ENCODE measurements at places on chromosomes 6 and 20.
A peak's percentile ranks its signal among the peaks of the same experiment; 100 is the strongest.

GRCh38 chr6:17505767-17506280 is 94.3 kb upstream of the FAM8A1 start:
- DNase-seq: peak; percentile 44

DNA sequence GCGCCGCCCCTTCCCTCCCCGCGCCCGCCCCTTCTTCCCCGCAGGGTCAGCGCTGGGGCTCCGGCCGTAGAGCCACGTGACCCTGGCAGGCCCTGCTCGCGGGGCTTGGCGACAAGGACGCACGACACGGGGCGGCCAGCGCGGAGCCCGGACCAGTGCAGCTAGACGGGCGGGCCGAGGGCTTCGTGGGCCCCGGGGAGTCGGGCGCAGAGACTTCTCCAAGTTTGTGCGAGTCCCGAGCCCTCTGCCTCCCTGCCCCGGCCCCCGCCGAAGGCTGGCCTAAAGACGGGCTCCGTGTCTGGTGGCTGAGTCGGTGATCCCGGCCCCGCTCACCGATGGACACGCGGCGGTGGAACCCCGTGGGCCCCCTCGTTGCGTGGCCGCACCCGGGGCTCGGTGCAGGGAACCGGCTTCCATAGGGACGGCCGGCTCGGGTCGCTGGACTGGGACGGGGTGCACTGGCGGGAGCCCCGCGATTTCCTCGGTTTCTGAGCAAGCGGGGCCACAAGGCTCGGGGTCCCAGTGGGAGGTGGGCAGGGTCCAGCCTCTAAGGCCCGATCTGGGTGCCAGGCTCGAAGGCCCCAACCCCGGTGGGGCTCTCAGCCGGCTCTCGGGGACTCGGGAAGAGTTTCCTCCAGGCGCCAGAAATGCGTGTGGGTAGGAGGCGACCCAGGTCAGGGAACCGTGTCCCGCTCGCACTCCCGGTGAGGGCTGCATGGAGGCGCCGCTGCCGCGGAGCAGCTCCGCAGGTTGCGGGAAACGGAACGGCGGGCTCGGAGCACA is 452 bp upstream of the GATA5 start:
- DNase-seq: no peak

DNA sequence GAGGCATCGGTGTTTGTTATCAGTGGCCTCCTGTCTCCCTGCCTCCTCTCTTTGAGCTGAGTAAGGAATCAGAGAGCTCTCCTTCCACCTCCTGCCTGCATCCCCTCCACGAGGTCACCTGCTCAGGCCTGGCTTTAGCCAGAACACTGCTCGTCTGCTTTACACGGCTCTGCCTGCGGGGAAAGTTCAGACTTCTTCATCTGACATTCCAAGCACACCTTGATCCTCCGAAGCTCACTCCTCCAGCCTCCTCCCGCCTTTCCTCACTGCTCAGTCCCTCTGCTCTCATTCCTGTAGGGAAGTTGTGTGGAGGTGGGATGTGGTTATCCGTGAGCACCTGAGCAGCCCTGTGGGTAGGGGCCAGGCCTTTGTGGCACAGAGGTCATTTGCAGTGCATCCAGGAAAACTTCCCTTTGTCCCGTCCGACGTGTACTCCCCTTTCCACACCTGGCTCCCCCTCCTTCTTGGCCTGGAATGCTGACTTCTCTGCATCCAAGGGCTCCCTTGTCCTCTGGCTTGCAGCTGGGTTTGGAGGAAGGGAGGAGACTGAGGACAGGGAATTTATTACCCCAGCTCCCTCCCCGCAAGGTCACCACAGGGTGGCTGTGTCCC is 12.8 kb upstream of the CCDC167 start:
- DNase-seq: no peak

DNA sequence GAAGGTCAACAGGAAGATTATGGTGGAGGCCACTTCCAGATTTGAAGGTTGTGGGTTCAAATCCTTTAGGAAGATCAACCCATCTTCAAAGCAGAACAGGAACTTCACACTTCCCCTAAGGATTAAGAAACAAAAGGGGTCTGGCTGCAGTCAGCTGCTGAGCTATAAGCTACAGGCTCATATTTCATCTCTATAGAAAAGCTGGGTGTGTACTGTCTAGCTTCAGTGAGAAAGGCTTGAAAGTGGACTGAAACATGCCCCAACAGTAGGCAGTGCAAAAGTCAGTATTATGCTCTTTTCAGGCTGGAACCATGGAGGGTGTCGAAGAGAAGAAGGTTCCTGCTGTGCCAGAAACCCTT is 60.1 kb upstream of the SPDEF start:
- DNase-seq: no peak

DNA sequence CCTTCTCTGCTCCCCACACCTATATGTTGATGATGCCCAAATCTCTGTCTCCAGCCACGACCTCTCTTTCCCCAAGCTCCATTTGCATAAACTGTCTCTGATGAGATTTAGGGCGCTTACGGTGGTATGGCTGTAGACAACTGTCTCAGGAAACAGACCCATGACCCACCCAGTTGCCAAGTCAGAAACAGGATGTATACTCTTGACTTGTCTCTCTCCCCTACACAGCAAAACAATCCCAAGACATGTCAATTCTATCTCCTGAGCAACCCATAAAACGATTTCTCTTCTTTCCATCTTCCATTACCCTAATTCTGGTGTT is 13.9 kb downstream of the GNL1 start:
- no peak for DNase-seq

DNA sequence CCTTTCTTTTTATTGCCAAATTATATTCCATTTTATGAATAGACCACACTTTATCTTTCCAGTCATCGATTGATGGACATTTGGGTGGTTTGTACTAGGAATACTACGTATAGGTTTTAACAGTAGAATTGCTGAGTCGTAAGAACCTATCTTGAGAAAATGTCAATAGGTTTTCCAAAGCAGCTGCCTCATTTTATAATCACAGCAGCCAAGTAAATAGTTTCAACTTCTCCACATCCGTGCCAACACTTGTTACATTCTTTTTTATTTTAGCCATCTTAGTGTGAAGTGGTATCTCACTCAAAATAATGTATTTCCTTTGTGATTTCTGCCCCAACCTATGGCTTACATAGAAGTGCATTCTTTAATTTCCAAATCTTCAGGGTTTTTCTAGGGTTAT is 479.2 kb downstream of the CDH26 start:
- no peak for DNase-seq

DNA sequence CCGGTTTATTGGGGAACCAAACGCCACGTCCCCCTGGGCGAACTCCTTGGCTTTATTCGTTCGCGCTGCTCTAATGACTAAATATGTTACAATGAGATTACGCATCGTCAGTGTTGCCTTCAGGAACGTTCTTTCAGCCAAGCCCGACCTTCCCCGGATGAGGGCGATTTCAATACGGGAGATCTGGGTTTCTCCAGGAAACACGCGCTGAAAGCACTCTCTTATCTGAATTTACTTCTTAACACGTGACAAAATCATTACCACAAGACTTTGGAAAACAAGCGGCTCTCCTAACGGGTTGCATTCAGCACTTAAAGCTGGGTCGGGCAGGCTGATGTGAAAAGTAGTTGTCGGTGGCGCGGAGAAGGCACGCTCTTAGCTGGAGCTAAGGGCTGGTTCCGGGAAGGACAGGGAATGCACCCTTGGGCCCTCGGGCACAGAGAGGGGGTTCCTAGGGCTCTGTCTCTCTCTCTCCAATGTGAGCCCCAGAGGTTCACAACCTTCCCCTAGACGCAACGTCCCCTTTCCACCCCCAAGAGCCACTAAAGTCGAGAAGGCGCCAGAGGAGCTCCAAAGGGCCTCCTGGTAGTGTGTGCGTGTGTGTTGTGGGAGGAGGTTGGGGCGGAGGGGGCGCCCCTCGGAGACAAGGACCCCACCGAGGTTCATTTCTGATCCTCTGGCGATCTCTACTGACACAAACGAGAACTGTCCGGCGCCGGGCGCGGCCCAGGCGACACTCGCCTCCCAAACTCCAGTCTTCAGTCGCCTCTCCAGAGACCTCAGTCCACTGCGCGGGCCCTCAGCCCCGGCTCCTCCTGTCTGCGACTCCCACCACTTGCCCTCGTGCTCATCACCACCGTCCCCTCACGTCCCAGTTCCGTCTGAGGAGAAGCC is 7.1 kb upstream of the NKX2-2 start:
- DNase-seq: no peak

DNA sequence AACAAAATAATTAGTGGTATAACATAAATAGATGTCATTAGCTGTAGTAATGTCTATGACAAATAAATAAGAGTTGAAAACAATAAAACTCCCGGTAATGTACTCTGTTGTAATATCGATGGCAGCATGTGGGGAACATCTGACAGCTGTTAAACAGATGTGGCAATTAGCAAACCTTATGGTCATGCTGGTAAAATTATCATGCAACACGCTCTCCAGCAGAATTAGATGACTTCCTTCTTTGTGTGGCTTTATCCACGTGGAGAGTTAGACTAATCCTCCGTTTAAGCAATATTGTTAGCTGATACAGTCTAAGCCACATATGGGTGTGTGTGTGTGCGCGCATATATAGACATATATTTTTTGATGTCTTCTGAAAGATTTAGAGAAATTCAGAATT is 77.7 kb upstream of the ZFP64 start:
- DNase-seq: peak; percentile 56

DNA sequence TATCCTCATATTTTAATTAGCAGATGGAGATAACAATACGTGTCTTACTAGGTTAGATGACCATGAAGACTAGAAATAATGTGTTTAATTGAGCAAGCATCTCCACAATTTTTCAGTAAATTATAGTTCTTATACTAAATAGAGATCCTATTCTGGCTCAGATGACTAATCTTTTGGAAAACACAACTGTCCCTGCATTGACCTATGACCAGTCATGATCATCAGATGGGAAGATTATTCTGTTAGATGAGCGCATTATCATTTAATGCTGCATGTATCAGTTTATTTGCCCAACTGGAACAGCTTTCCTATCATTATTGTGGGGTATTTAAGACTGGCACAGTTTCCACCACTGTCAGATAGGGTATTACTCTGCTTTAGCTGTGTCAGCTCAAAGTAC is 185.5 kb downstream of the MOXD1 start:
- no peak for DNase-seq

GRCh38 chr6:41426888-41427641 is 91.7 kb downstream of the NCR2 start:
- no peak for DNase-seq

DNA sequence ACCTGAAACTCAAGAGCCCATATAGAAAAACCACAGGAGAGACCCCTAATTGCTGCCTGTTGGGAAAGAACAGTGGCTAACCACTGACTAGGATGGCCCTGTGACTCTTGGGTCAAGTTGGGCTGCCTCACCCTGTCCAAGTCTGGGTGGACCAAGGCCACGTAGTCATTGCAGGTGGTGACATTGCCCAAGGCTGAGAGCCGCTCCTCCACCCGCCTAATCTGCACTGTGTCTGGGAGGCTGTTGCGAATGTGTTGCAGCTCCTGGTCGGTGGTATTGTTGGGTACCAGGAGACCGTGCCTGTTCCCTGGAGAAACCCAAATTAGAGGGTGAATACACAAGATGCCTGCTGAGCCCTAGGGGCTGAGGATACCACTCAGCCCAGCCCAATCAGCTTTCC is 2.6 kb upstream of the MMP24OS start:
- no peak for DNase-seq

GRCh38 chr6:156868385-156868784 is 91.2 kb downstream of the ARID1B start:
- DNase-seq: no peak

DNA sequence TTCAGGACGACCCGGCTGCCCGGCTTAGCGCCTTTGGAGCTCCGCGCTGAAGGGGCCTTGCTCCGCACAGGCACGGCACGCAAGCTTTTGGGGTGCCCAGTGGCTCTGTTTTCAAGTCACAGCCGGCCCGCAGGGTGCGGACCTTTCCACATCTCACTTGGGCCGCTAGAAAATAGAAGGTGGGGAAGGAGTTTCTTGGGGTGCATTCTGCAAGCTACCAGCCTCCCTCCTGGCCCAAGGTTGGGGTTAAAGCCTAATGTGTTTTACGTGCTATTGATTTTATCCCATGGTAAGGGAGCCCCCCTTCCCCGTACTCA is 561 bp downstream of the KAT14 start:
- DNase-seq: no peak

DNA sequence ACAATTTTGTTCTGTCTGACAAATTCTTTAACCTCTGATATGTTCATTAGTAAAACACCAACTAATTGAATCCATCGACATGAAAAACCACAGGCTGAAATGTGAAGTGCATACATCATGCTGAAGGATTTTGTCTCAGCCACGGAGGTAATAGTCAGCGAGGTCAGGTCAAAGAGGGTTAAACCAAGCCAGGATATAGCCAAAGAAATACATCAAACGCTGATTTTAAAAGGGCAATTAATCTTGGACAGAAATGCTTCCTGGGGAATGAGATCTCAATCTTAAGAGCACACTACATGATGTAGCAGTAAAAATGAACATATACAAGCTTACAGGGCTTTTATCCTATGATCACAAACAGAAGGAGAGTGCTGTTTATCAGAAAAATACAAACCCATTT is 106.7 kb downstream of the PRDM1 start:
- DNase-seq: no peak

GRCh38 chr6:94645191-94645590 is 932.1 kb upstream of the MANEA start:
- DNase-seq: no peak

DNA sequence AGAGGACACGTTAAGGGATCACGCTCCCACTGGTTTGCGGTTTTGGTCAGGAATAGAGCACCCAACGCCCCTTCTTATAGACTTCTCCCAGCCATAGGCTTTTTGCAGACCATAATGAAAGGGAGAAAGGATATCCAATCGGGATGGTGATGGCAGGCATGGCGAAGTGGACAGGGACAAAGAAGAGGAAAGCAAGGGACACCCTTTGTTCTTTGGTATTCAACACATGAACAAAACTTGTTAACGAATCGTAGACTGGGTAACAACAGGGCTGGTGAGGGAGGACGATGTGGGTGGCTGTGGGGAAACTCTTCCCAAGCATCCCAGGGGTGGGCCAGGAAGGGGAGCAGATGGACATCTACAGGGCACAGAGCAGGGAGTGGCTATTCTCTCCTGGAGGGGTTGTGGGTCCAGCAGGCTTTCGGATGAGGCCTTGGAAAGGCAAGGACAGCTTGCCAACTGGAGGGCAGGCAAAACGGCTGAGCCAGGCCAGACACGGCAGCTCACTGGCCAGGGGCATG is 1.4 kb upstream of the HSP90AB1 start:
- DNase-seq: no peak

GRCh38 chr6:137688230-137688971 is 178.7 kb upstream of the TNFAIP3 start:
- no peak for DNase-seq

DNA sequence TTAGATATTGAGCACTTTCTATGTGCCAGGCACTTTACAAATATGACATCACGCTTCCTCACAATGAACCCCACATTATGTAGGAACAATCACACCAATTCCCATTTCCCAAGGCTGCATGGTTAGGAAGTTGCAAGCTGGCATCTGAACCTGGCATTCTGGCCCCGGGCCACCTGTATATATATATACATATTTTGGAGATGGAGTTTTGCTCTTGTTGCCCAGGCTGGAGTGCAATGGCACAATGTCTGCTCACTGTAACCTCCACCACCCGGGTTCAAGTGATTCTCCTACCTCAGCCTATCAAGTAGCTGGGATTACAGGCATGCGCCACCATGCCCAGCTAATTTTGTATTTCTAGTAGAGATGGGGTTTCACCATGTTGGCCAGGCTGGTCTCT is 30.4 kb downstream of the SRC start:
- no peak for DNase-seq

- peak; percentile 16 for DNase-seq
Measured at GRCh38 chr20:49821870-49822331, 9.3 kb downstream of the SLC9A8 start.
